Germinal center (tissue), 1 donor: ENCODE measurements at places on chromosomes 3 and 15.

- no peak for DNase-seq
These were observed 12.0 kb downstream of the SSUH2 start for GRCh38 chr3:8632402-8633237.

GRCh38 chr3:186843039-186843432, 526 bp downstream of the ADIPOQ start:
- DNase-seq: no peak

DNA sequence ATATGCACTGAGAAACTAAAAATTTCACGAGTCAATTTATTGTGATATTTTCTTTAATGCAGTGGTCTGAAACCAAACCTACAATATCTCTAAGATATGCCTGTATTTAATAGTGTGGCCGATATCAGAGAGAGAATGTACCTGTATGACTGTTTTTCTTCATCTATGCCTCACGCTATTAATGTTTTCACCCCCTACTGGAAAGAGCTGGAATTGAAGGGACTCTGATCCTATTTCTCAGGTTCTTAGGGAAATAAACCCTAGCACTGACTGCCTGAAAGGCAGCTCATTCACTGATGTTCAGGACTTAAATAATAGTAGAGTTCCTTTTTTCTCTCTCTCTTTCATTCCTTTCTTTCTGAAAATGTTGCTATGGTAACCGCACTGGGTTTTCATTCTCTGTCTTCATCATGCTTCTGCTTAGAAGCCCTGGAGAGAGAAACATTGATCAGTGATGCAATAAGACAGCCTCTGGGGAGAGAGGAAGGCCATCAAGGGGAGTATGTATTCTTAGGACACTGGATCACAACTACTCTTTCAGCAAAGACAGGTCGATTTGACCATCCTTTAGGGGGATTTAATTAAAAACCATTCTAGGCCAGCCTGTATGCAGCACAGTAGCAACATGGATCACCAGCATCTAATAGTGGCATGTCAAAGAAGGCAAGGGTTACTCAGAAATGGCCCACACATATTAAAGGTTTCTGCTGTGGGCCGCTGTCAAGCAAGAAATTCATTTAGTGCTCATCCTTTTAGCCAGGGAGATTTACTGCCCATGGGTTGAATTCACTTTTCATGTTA, 1135.7 kb downstream of the IGSF11 start:
- no peak for DNase-seq

GRCh38 chr15:68488966-68489365, 57.0 kb upstream of the ITGA11 start:
- DNase-seq: no peak
